ENCODE measurements at places on chromosomes 4 and X.
A peak's percentile ranks its signal among the peaks of the same experiment; 100 is the strongest.

DNA sequence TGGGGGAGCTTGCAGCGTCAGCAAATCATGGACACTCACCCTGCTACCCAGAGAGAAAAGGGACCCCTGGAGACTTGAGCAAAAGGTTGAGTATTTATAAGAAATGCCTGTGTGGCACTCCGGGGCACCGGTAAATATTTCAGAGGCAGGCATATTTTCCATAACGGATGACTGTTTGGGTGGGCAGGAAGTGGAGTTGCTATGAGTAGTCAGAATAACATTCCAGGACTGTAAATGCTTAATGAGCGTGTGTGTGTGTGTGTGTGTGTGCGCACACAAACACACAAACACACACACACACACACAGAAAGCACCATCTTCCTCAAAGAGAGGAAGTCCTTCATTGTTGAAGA lies 74.6 kb downstream of the MXRA5 start:
- peak; percentile 40 for DNase-seq

DNA sequence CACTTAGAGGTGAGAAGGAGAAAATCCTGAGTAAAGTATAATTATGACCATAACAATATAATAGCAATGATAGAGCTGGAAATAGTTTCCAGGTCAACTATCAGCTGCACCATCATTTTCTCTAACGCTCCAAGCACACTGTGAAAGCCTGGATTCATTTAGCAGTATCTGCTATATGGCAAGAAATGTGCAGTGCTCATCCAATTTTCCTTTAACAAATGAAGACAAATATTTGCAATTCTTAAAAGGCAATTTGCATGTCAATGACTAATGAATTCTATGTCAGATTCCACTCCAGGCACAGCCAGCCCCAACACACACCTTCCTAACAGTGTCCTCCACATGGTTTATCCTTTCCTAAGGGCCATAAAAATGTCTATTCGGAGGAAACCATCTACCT lies 12.7 kb downstream of the PRSS12 start:
- DNase-seq, result peak; percentile 52

- DNase-seq, result no peak
Measured at GRCh38 chrX:39957816-39958566, 139.8 kb downstream of the BCOR start.

GRCh38 chrX:45758319-45758718 lies 557.6 kb upstream of the DIPK2B start:
- no peak for DNase-seq

- DNase-seq, result no peak
Measured at GRCh38 chr4:76377481-76377901, 43.5 kb downstream of the CCDC158 start.

- DNase-seq, result peak; percentile 86
Measured at GRCh38 chr4:174450786-174451125, 71.5 kb downstream of the HPGD start.

DNA sequence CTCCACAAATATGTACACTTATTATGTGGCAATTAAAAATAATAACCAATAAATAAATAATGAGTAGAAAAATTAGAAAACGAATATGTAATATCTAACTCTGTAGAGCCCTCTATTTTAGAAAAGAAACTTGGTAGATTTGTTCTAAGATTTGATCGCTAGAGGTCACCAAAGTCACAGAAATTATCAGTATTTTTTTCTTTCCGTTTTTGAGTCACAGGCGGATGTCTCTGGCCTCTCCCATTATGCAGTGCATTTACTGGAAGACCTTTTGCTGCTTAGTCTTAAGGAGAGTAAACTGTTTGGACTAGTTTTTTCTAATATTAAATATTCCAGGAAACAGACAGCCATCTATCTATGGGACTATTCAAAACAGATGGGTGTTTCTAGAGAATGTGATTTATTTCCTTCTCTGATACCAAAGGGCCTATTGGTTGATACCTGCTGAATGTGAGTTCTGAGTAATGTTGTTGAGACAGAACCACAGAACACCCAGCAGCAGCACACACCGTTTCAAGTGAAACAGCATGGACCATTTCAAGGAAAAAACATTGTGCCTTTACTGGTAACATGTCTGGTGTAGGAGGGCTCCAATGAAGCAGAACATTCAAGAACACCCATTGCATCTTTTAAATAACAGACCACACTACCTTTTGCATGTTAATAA lies 34.0 kb upstream of the GYPA start:
- peak; percentile 42 for DNase-seq

DNA sequence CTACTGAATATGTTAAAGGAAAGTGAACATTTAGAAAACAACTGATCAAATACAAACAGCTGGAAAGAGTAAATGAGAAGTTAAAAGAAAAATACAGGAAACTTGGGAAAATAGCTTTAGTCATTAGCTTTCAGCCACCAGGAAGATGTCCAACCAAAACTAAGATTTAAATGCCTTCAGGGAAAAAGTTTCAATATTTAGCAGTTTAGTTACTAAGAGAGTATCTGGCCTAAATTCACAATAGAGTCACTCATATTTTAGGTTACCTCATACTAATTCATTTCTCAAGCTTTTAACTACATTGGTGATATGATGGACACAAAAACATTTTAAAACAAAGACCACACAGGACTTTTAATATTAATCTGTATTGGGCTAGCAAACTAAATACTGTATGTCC lies 13.1 kb upstream of the KLHL13 start:
- DNase-seq, result no peak

DNA sequence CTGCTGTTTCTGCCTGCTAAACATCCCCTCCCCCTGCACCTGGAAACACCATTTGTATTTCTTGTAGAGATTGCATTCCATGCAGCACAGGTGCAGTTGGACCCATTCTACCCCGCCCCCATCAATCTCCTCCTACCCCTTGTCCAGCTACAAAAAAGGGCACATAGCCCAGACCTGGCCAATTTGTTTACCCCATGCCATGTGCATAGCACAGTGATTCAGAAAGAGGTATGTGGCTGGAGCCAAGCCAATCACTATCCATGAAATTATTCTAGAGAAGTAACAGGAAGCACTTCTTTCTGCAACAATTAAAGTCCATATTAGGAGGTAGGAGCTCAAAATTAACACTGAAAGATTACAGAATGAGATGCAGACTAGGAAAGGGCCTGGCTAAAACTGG lies 20.2 kb upstream of the TMEM184C start:
- no peak for DNase-seq

DNA sequence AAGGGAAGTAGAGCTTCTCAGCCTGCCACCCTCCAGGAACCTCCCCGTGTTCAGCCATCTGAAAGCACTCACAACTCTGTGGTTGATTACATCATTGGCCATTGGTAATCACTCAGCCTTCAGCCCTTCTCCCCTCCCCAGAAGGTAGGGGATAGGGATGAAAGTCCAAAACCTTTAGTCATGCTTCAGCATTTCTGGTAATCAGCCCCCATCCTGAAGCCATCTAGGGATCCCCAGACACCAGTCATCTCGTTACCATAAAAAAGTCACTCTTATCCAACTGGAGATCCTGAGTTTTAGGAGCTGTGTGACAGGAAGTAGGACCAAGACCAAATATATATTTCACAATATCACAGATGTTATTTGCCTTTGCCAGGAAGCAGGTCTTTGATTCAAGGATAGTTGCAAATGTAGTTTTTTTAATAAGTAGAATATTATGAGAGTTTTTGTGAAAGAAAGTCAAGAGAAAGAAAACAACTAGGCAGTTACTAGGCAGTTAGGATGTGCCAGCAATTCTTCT lies 364.6 kb upstream of the NOCT start:
- peak; percentile 49 for DNase-seq

DNA sequence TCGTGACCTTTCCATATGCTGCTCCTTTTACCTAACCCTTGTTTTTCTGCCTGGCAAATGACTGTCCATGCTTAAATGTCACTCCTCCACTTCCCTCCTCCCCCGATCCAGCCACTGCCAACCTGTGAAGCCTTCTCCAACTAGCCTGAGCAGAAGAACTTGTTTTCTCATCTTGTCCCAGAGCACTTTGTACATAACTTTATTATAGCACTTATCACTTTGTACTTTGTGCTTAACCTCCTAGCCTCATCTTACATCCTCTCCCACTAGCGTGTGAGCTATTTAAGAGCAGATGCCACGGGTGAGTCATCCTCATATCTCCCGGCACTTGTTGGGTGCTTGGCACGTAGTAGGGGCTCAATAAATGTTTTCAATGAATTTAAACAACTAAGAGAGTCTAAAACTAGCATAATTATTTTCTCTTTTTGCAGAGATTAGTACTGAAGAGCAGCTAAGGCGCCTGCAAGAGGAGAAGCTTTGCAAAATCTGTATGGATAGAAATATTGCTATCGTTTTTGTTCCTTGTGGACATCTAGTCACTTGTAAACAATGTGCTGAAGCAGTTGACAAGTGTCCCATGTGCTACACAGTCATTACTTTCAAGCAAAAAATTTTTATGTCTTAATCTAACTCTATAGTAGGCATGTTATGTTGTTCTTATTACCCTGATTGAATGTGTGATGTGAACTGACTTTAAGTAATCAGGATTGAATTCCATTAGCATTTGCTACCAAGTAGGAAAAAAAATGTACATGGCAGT lies 46.9 kb downstream of the XIAP start:
- DNase-seq, result no peak

GRCh38 chr4:8077181-8078108 lies 81.2 kb downstream of the ABLIM2 start:
- DNase-seq, result no peak

DNA sequence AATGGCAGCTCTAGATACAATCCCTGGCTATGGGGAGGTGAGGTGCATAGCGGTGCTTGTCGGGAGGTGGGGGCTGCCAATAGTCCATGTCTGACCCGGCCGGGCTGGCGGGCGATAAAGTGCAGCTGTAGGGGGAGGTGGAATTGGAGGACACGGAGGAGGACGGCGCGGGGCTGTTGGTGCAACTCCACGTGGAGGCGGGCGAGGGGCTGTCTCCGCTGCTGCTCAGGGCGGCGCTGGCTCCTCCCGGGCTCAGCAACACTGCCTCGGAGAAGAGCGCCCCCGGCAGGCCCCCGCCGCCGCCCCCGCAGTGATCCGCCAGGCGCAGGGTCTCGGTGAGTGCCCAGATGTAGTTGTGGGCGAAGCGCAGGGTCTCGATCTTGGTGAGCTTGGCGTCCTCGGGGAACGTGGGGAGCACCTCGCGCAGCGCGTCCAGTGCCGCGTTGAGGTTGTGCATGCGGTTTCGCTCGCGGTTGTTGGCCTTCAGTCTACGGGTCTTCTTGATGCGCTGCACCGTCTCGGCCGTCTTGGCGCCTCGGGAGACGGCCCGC lies 1.3 kb downstream of the NEUROG2 start:
- DNase-seq, result no peak

DNA sequence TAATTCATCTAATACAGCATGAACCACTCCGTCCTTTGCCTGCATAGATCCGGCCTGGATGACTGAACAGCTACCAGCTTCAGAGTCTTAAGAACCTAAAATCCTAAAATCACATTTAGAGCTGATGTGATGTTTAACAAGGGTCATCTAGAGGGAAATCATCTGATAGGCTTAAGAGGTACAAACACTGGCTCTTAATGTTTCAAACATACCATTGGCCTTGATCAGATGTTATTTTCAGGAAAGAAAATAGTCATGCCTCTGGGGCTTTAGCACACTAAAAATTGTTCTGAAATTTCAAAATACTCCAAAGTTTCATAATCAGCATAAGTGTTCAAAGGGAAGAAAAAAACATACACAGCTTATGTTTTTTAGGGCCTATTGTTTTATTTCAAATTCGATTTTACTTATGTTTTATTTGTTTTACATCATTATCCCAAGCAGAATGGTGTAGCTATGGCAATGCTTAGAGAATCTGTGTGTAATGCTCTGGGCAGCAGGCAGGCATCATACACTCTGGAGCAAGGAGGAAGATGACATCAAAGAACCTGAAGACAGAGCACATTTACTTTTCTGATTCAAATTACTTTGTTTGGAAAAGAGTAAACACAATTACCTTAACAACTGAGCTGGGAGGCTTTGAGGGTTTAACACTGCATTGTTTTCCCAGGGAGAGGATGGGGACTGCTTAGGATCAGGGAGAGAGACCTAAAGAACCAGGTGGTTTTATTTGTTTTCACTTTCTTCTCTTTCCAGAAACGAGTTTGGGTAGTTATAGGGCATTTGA lies 25.3 kb upstream of the LEF1 start:
- no peak for DNase-seq

- DNase-seq, result no peak
Measured at GRCh38 chr4:70589785-70590184, 2.3 kb upstream of the AMBN start.

GRCh38 chrX:42943051-42943974 lies 165.3 kb upstream of the PPP1R2C start:
- no peak for DNase-seq

DNA sequence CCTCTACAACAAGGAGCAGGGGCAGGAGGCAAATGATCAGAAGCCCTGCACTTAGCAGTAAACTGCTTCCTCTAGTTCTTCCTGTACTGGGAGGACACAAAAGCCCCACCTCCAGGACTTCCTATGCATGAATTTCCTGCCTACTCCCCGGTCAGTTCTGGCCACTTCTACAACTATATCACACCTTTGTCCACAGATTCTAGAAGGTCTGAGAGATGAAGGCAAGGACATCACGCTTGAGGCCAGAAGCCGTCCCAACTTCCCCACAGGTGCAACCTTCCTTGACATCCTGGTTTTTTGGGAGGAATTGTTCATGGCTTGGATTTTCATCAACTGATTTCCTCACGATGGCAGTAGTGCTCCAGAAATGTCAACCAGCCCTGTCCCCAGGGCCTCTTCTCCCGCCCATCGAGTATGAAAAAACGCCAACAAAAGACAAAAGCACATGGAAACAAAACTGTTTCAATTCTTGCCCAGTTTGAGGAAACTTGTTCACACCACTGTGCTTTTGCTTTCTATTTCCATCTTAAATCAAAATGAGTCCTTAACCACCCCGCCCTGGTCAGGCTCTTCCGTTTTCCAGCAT lies 206.5 kb upstream of the STK26 start:
- DNase-seq, result peak; percentile 33

DNA sequence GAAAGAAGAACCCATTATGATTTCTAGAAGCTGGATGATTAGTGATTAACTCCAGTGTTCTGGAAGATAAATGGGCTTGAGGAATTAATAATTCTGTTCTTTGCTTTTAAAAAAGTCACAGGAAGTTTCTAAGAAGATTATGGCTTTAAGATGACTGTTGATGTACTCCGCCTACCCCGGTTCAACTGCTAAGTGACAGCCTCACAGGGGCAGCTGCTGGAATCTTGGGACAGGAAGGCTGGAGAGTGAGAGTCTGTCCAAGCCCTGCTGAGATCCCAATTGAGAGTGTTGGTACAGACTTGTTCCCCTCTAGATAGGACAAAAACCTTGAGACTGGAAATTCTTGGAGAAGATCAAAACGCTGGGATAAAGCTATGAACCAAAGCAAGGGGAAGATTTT lies 37.3 kb downstream of the NPY1R start:
- no peak for DNase-seq

DNA sequence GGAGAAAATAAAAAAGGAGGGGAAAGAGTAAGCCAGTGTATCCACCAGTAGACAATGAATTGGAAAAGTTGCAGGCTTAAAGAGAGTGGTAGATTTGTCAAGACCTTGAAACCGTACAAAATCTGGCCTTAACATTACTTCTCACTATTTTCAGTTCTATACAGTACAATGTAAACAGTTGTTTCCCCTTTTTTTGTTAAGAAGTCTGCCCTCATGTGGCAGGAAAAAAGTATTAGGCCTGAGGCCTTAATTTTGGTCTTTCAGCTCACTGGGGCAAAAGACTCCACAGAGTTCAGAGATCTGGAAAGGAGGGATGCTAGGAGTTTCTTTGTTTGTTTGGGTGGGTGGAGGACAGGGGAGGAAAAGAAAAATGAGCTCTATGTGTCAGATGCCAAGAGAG lies 92.8 kb upstream of the CCDC160 start:
- DNase-seq, result no peak
